Cardiac fibroblast (primary cell): ENCODE measurements at places on chromosomes 4 and X.

GRCh38 chr4:38785901-38786402 lies 3.2 kb upstream of the TLR10 start:
- DNase-seq: no peak

GRCh38 chrX:68872171-68872570 lies 43.4 kb downstream of the EFNB1 start:
- no peak for DNase-seq

GRCh38 chrX:2955838-2956237 lies 26.7 kb upstream of the ARSD start:
- no peak for DNase-seq

GRCh38 chr4:626201-627091 lies 1.1 kb downstream of the PDE6B start:
- no peak for DNase-seq

- DNase-seq: no peak
Measured at GRCh38 chr4:8922481-8922880, 50.8 kb upstream of the HMX1 start.
